ENCODE measurements at places on chromosomes 7 and 10.

- DNase-seq: no peak
These were observed 121.1 kb downstream of the HGF start for GRCh38 chr7:81648716-81649115.

- no peak for DNase-seq
These were observed 82.8 kb downstream of the TES start for GRCh38 chr7:116293139-116293538.

GRCh38 chr10:80528185-80528700 lies 9.5 kb upstream of the SH2D4B start:
- DNase-seq: no peak

GRCh38 chr10:49012603-49013002 lies 73.0 kb upstream of the LRRC18 start:
- no peak for DNase-seq

DNA sequence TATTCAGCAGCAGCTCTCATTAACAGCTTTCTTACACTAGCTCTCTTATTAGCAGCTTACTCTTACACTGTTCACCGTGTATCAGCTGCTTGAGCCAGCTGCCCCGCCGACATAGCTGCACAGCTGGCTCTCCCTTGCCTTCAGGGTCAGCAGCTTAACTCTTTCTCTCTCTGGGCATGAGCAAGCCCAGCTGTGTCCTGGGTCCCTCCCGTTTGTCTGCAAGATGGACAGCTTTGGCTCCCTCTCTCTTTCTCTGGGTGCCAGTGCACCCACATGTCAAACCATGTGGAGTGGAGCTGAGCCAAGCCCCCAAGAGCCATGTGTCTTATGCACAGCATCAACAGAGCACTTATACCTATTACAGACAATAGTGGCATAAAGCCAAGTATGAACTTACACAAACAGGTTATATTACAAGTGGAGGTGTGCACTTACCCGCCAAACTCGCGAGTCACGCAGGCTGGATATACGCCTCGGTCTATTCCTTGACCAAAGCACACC lies 35.7 kb upstream of the MTPAP start:
- DNase-seq: no peak

DNA sequence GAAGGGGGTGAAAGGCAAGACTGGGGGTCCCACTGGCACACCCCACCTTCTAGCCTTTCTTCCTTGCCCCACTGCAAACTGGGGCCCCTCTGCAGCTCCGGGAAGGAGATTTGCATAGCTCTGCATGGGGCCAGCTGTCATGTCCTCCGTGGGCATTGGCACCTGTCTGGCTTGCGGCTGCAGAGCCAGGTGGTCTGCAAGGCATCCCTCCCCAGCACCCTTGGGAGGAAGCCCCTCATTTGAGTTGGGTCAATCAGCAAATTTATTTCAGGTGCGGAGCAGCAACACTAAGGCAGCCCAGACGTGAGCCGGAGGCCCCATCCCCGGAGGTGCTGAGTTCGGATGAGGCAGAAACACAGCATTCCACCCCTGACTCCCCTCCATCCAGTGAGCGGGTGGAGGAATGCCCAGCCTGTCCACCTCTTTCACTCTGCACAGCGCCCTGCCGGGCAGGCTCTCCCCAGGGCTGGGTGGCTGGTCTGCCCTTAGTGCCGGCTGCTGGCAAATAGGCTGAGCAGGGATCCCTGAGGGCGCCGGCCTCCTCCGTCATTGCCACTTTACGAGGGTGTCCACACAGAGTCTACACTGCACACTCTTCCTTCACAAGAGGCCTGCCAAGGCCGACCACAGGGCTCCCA lies 143.2 kb downstream of the TCERG1L start:
- no peak for DNase-seq

- no peak for DNase-seq
These were observed 122.5 kb upstream of the ANKRD1 start for GRCh38 chr10:91043173-91043910.

- DNase-seq: no peak
These were observed 287.7 kb downstream of the ABCA13 start for GRCh38 chr7:48458701-48459524.

DNA sequence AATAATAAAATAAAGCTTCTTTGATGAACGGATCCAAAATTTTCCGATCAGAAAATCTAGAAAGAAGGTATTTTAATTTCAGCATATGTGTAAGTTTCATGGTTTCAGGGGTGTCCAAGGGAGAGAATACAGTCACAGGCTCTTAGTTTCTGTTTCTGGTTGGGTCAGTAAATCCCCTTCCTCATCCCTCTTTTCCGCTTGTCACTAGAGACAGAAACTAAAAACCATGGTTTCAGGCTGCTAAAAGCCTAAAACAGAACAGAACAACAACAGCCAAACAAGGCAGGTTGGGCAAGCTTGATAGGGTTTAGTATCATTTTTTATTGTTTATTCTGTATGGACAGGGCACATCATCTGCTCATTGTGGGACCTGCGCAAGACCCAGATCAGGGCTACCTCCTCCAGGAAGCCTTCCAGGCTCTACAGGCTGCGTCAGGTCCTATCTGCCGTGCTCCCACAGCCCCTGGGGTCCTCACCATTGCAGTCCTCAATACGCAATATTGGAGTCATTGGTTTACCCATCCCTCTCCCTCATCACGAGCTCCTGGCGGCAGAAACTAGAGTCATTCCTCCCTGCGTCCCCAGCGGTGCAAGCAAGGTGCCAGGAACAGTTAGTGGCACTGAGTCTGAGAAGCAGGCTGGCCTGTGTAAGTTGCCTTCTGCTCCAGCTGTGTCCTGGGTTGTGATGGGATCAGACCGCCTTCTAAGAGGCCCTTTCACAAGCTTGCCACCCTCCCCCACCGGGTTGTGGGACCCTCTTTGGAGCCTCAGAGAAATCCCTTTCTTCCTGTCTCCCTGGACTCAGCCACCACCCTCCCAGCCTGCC lies 70.2 kb upstream of the CUX1 start:
- DNase-seq: no peak

DNA sequence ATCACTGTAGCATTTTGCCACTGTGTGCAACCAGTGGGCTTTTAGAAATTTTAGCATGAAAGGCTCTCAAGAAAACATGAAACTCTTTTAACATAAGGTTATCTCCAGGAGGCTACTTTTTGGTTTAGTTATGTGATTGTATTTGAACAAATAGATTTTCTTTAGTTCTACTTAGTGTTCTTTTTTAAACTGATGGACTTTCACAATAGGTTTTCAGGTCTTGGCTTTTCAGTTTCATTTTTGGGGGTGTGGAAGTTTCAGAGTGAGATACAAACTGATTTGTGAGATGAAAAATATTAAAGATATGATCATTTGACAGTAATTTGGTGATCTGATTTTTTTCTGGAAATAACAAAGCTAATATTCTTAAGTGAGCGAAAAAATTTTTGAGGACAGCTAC lies 344.1 kb downstream of the PHF14 start:
- no peak for DNase-seq

- DNase-seq: no peak
These were observed 190.0 kb upstream of the CACNA2D1 start for GRCh38 chr7:82633592-82633991.

- no peak for DNase-seq
These were observed 19.8 kb downstream of the CFAP70 start for GRCh38 chr10:73338801-73339368.

- DNase-seq: no peak
These were observed 5.1 kb downstream of the MTURN start for GRCh38 chr7:30139836-30140384.

DNA sequence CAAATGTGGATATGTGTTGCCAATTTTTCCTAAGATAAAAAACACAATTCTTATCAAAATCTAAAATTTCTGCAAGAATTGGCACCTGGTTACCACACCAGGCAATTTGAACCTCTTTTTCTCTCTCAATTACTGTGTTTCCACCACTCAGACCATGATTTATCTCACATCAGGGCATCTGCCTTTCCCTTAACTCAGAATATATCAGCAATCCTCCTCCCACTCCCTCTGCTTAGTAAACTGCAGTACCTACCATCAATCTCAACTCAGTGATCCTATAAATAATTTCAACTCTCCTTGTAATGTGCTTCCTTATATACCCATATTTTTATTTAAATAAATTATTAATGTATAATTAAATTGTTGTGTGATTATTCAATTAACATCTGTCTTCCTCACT lies 212.3 kb upstream of the PCDH15 start:
- DNase-seq: no peak

DNA sequence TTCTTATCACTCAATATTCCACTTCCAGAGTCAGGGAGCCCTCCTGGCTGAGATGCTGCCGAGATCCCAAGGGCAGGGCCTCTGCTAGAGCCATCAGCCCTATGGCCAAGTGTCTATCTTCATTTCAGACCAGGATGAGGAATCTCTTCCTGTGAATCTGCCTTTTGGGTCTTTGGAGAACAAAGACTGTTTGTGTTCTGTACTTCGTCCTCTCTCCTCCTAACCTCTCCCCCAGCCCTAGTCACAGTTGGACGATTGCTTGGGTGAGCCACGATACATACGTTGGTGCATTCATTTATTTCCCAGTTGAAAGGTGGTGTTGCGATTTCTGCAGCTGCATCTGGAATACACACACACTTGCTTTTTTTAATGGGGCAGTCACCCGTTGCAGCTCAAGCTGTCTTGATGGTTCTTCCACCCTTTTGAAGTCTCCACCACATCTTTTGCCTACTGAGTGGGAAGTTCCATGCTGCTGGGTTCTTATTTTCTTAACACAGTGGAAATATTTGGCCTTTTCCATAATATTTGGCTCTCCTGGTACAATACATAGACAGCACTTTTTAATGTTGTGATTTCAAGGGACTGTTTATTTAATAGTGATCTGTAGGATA lies 26.7 kb downstream of the SH3PXD2A start:
- no peak for DNase-seq

DNA sequence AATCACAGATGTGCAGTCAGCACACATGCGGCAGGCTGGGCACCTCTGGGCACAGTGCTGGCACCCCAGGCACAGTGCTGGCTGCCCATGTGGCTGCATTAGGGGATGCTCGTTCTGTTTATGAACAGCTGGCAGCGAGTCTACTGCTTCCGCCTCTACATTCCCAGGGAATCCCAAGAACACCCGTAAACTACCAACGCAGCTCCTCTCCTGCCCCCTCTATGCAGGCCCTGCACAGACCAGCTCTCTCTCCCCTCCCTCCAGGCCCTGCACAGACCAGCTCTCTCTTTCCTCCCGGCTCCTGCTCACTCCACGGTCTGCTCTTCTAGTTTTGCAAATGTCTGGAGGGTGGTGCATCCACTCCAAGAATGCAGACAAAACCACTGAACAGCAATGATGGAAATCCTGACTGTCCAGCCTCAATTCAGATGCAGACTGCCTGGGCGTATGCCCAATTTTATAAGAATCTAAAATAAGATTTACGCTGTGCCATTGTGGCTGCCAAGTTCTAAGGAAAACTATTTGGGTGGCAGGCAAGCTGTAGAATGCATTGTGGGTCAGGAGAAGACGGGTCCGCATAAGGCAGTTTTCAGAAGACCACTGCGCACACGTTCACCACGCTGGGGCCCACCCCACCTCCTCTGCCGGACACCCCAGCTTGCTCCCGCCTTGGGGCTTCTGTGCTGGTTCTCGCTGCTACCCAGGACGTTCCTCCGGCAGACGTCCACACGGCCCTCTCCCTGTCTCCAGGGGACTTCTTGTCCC lies 234.6 kb downstream of the ZMYND11 start:
- no peak for DNase-seq

DNA sequence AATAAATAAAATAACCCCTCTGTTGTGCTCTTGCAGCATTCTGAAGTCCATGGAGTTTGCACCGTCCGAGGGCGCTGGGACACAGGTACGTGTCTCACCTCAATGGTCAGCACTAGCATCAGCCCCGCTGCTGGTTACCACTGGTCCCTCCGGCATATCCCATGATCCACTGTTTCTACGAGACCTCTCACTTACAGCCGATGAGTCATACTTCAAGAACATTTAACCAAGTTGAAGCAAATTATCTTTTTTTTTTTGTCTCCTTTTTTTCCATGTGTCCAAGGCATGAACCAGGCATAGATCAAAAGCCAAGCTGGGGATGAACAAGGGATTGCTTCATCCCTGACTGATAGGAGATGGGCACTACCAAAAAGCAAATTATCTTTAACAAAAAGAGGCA lies 92.9 kb upstream of the SH2B2 start:
- DNase-seq: no peak

GRCh38 chr10:104923501-104923900 lies 282.4 kb downstream of the SORCS3 start:
- DNase-seq: no peak

Measured in substantia nigra (tissue), 51 donors.